NCI-H2081 (cell line): ENCODE measurements at places on chromosomes 4 and X.

- DNase-seq = no peak
Measured at GRCh38 chr4:10082047-10082446, 34.6 kb downstream of the WDR1 start.

DNA sequence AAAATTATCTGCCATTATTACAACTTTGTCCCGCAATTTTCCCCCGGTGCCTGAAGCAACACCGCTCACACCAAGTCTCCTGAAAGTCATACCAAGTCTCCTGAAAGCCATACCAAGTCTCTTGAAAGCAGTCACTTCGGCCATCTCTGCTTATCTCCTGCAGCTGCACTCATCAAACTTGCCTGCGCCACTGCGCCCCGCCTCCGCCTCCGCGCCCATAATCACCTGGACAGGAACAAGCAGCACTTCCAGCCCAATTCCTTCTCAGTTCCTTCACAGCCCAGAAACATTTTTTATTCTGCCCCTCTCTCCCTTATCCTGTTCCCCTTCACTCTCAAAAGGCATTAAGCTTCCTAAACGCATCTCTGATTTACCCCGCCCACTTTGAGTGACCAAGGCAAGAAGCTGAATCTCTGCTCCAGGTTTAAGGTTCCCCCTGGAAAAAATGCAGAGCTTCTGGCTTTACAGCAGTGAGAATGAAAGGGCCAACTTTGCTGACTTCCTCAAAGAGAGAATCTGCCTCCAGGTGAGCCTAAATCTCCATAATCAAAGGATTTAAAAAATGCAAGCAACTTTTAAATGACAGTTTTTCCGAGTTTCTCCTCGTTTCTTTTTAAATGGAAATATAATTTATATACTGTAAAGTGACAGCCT lies 7.7 kb downstream of the GPR50 start:
- no peak for DNase-seq

DNA sequence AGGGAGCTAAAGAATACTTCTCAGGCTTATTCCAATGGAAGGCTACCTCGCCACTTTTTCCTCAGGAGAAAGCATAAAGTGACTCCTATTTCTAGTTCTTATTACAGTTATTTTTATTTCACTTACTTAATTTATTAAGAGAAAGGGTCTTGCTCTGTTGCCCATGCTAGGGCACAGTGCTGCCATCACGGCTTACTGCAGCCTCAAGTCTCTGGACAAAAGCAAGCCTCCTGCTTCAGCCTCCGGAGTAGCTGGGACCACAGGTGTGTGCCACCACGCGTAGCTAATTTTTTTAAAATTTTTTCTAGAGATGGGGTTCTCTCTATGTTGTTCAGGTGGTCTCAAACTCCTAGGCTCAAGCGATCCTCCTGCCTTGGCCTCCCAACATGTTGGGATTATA lies 36.0 kb upstream of the CHRNA9 start:
- DNase-seq = no peak

GRCh38 chr4:98539299-98539698 lies 119.1 kb downstream of the TSPAN5 start:
- no peak for DNase-seq

- peak; percentile 14 for DNase-seq
Measured at GRCh38 chr4:174757736-174758135, 71.3 kb downstream of the GLRA3 start.

DNA sequence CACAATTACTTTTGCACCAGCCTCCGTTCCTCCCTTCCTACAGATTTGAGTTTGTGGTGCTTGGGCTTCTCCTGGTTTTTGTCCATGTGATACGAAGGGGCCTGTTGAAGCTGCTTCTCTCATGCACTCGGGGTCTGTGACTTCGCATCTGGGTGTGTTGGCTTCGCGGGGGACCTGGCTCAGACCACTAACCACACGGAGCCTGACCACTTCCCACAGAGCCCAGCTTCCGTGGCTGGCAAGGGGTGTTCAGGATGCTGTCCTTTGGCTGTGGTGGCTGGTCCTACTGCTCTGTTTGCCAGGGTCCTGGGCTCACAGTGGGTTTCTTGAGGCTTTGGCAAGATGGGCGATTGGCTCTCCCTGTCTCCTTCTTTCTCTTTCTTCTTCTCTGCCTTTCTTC lies 19.8 kb upstream of the XG start:
- no peak for DNase-seq

- no peak for DNase-seq
Measured at GRCh38 chr4:124329134-124329533, 383.4 kb downstream of the ANKRD50 start.

GRCh38 chr4:163215896-163216295 lies 49.2 kb upstream of the NAF1 start:
- DNase-seq = no peak

GRCh38 chrX:23737413-23737812 lies 5.7 kb downstream of the ACOT9 start:
- DNase-seq = no peak

DNA sequence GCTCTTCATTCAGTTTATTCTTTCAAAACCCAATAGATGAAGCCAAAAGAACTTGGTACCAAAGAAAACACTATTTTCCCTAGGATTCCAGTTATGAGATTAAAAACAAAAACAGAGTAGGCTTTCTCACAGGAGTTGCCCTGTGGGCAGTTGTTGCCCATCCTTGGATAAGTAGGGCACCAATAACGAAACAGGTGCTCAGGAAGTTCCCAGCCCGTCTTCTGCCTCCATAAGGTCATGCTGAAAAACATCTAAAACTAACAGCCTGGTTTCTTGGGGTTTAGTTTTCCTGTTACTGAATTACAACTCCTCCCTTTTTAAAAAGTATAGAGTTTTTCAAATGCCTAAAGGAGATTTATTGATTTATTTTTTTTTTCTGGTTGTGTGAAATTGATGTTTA lies 14.7 kb downstream of the TSPAN5 start:
- DNase-seq = no peak

DNA sequence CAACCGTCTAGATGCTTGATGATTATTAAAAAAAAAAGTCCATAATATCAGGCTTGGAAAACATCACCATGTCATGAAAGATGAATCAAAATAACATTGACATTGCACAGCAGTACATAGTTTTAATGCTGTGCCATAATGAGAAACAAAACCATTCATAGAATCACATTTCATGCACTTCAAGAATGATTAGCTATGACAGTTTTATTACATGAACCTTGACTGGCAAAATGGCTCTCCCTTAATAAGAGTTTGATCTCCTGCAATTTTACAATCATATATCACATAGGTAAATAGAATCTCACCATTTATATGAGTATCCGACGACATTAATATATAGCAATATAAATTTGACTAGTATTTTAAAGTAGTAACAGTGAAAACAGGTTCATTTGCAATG lies 49.8 kb downstream of the TECRL start:
- no peak for DNase-seq

DNA sequence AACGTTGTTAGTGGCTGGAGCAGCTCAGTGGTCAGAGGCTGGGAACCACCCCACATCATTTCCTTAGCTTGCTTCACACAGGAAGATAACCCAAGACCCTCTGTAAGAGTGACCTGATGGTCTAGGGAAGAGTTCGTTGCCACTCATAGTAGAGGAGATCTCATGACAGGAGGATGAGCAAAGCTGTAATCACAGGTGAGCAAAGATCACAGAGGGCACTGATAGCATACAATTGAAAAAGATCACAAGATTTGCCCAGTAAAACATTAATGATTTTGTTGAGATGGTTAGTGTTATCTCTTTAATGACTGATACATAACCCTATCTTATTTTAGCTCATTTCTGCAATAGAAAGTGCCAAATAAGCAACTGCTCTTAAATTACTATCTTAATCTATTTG lies 44.1 kb downstream of the LARP7 start:
- no peak for DNase-seq

- DNase-seq = no peak
Measured at GRCh38 chrX:21974011-21974385, 33.5 kb downstream of the SMS start.

DNA sequence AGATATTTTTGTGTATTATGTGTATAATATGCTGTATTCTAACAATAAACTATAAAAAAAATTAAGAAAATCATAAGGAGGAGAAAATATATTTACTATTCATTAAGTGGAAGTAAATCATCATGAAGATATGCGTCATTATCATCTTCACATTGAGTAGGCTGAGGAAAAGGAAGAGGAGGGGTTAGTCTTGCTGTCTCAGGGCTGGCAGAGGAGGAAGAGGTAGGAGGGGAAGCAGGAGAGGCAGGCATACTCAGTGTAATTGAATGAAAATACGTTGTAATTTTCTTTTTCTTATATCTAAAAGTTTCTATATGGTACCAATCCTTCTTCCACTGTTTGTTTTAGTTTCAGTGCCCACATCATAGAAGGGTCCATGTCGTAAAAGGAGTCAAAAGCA lies 9.8 kb upstream of the TMEM185A start:
- no peak for DNase-seq

DNA sequence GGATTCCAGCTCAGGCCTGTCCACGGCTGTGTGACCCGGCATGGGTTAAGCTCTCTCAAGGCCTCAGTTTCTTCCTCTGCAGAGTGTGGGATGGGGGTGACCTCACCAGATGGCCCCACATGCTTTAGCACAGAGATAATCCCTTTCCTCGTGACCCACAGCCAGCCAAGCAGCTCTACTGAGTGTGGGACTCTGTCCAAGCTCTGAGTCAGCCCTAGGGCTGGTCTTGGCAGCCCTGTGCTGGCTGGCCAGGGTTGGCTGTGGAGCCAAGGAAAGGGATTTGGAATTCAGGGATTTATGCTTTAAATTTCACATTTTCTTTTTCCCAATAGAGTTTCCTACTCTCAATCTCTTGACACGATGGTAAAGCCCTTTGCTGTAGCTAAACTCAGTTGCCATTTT lies 19.7 kb upstream of the SPON2 start:
- no peak for DNase-seq

DNA sequence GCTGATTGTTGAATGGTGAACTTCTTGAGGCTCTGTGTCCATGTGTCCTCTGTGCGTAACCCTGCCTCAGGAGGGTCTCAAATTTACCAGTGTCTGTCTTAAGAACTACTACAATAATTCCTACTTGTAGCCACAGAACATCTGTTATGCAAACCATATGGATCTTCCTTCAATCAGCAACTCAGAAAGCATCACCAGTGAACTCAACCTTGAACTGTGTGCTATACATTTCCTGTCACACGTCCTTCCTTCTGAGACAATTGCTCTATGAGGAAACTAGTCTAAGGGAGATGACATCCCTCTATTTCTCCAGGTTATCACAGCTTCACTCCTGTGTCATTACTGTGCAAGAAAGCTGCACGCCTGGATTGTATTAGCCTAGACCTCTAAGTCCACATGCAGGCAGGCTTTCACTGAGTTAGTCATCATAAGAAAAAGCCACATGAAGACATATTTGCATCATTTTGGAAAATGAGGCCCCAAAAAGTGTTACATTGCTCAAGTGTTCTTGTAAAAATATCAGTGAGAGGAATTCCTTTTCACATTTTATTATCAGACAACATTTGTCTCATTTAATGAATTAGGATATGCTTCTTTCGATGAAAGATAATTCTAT lies 157.8 kb downstream of the AFF2 start:
- DNase-seq = no peak

GRCh38 chr4:87375719-87376291 lies 15.2 kb downstream of the HSD17B11 start:
- no peak for DNase-seq

DNA sequence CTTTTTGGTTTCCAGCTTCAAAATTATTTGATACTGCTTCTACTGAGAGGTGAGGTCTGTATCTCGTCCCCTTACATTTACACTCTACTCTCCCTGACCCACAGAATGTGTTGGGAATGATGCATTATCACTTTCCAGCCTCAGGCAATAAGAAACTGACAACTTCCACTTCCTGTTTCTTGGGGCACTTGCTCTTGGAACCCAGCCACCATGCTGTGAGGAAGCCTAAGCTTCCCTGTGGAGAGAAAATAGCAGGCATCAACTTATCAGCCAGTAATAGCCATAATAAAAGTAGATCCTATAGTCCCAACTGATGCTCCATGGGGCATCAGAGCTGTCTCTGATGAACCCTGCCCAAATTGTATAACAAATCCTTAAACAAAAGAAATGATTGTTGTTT lies 32.6 kb downstream of the RELL1 start:
- DNase-seq = no peak

GRCh38 chr4:75881476-75881875 lies 20.8 kb downstream of the PPEF2 start:
- DNase-seq = no peak

GRCh38 chrX:27591938-27592337 lies 1.8 kb downstream of the DCAF8L2 start:
- no peak for DNase-seq

- no peak for DNase-seq
Measured at GRCh38 chr4:159540038-159540437, 437.2 kb downstream of the RAPGEF2 start.

GRCh38 chr4:78584863-78585547 lies 33.4 kb downstream of the ANXA3 start:
- DNase-seq = no peak

- peak; percentile 24 for DNase-seq
Measured at GRCh38 chr4:77226939-77227705, 70.1 kb downstream of the CCNG2 start.

GRCh38 chrX:47285836-47286320 lies 53.1 kb downstream of the USP11 start:
- no peak for DNase-seq

DNA sequence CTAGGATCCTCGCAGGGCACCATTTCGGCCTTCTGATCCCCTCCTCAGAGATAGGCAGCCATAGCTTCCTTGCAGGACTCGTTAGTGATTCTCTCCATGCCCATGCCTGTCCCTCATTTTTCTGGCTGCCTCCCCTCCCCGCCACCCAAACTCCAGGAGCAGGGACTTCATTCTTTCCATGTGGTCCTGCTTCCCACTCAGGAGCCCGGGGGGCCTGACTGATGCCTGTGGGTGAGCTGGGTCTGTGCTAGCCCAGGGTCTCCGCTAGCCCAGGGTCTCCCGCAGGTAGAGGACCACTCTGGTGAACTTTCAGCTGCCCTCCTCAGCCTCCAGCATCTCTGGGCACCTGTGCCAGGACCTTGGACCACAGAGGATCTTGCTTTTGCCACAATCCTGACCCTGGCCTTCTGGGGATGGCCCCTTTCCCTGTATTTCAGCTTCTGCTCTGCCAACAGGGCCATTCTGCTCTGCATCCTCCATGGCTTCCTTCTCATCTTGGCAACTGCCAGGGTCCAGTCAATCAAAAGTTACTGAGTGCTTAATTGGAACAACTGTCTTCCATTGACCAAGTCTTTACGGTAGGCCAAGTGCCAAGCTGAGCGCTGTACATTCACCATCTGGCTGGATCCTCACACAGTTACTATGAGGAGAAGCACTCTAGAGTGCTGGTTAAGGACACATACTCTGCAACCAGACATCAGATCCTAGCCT lies 152.2 kb downstream of the EFNB1 start:
- no peak for DNase-seq

GRCh38 chr4:153268295-153268694 lies 64.1 kb downstream of the TRIM2 start:
- DNase-seq = no peak
